CD4-positive, alpha-beta memory T cell (primary cell): ENCODE measurements at places on chromosomes 2 and 18.

GRCh38 chr2:67840460-67841068 is 222.2 kb downstream of the C1D start:
- DNase-seq: no peak

- peak; percentile 78 for DNase-seq
Measured at GRCh38 chr2:24084386-24085199, at the start of gene TP53I3. TSS of gene TP53I3 (minus strand) at chr2:24084834. CDS start at chr2:24084326, 508 bp downstream.

DNA sequence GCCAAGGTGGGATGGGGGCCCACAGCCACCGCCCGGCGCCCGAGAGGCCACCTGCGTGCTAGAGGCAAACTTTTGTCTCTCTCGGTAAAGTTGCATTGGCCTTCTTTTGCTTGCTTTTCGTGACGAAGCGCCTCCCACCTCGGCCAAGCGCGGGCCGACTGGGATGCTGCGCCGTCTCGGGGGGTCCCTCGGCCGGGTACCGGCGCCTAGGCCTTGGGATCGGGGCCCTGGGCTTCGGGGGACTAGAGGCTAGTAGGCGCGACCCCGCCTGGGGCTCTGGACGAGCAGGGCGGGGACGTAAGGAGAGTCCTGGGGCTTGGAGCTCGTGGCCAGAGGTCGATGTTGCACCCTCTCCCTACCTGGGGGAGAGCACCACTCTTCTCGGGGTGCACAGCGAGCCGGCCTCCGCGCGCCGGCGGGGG is 545 bp downstream of the GLI2 start:
- no peak for DNase-seq

DNA sequence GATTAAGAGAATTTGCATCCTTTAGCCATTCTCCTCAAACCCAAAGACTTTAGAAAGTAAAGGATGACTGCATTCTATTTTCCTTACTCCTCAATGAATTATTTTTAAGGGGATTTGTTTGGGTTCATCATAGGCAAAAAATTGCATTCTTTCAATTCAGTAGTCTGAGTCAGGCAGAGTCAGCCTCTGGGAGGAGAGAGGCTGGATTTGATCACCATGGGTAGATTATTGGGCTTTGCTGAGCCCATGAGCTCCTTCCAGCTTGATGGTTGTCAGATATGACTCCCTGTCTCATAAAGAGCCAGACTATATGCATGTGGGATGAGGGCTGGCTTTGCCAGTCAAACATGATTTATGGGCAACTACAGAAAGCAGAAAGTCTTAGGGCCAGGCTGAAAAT is 101.2 kb downstream of the KCNS3 start:
- DNase-seq: no peak

DNA sequence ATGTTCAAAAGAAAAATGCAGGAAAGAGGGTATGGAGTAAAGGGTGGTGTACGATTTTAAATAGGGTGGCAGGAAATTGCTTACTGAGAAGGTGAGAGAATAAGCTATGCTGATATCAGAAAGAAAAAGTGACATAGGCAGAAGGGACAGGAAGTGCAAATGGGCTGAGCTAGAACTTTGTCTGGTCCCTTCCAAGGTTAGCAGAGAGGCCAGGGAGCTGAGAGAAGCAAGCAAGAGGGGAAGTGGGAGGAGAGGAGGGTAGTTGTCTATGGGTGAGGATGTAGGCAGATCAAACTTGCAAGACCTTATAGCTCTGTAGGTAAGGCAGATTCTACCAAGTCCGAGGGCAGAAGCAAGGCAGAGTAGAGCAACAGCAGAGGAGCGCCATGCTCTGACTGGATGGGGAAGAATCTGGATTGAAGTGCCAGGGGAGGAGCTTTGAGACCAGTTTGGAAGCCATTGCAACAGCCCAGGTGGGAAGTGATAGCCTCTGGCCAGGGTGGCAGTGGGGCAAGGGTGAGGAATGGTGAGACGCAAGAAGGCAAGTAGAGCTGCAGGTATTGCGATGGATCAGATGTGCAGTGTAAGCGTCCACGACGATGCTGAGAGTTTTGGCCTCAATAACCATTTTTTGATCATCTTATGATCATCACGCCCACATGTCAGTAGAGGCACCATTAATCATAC is 134.4 kb upstream of the APCDD1 start:
- DNase-seq: no peak

DNA sequence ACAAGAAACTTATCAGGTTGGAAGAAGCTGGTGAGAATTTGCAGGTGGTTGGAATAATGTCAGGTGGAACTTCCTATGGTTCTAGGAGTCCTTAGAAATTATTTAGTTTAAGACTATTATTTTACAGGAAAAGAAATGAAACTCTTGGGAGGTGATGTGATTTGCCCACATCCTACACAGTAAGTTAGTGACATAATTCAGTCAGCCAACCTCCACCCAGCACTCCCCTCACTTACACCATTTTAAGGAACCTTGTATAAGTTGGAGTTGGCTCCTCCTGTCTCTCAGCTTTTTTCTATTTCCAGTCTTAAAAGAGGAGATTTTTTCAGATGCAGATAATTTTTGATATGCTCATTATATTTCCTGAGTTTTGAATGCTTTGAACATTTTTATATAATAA is 86.4 kb downstream of the SKA1 start:
- DNase-seq: no peak

DNA sequence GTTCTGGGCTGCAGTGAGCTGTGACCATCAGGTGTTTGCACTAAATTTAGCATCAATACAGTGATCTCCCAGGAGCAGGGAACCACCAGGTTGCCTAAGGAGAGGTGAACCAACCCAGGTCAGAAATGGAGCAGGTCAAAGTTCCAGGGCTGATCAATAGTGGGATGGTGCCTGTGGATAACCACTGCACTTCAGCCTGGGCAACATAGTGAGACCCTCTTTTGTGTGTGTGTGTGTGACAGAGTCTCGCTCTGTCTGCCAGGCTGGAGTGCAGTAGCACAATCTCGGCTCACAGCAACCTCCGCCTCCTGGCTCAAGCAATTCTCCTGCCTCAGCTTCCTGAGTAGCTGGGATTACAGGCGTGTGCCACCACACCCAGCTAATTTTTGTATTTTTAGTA is 163.7 kb upstream of the SERTAD2 start:
- DNase-seq: no peak

- peak; percentile 54 for DNase-seq
Measured at GRCh38 chr18:56709463-56709862, 58.3 kb downstream of the WDR7 start.

- DNase-seq: no peak
Measured at GRCh38 chr2:81624825-81625224, 1320.3 kb upstream of the LRRTM1 start.

DNA sequence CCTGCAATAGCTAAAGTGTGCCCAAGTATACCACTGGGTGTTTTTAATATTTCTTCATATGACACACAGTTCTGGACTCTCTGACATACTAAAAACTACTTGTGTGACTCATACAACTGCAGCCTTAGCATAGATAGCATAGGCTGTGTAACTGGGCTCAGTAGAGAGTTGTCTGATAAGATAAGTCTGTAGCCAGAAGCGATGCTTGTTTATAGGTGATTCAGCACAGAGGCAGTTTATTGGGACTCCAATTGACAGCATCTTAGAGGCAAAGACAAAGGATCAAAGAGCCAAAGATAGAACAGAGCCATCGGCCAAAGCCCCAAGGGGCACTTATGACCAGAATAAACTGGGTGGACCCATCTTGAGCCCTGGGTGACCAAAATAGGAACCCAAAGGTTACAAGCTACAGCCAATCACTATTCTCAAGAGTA is 42.3 kb downstream of the AAK1 start:
- DNase-seq: no peak

GRCh38 chr2:217218269-217219163 is 358.7 kb upstream of the TNP1 start:
- DNase-seq: no peak

- no peak for DNase-seq
Measured at GRCh38 chr2:95298486-95299111, 1.5 kb downstream of the KCNIP3 start.

- no peak for DNase-seq
Measured at GRCh38 chr2:41955316-41956043, 92.3 kb upstream of the PKDCC start.
